CD14-positive monocyte (primary cell): ENCODE measurements at places on chromosomes 2 and 18.
A peak's percentile ranks its signal among the peaks of the same experiment; 100 is the strongest.

DNA sequence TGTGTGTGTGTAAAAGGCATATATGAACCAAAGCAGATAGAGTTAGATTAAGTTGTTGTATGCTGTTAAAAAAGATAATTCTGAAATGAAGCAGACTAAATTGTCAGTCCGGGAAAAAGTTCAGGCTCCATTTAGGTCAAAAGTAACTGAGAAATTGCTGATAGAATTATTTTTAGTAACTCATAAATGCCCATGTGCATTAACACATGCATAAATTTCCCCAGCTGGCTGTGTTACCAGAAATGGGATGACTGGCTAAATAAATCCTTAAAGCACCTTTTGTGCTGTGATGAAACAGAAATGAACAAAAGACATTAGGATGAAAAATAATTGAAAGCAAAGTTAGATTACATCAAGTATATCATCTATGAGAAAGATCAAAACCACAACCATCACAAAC, 111.3 kb downstream of the NYAP2 start:
- H3K36me3 ChIP-seq = no peaks in the 10 kb centered on the region
- no peak overlapping the region for H3K4me3 ChIP-seq
- H3K27me3 ChIP-seq = no peaks in the 10 kb centered on the region
- H3K4me1 ChIP-seq = no peaks in the 10 kb centered on the region

DNA sequence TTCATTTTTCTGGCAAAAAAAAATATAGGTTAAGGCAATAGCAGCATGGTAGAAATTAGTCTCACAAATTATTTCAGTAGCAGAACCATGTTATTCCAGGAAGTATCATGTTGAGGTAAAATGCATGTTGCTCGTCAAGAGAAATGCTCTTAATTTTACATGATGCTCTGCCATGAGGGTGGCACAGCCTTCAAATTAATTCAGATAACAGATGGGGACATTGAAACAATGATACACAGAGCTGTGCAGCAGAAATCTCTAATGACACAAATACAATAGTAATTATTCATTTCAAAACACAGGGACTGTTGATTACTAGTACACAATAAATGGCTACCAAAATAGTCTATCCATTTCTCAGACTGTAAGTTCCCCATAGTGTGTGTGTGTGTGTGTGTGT, 24.8 kb downstream of the GAREM1 start:
- no peak overlapping the region for H3K4me3 ChIP-seq
- H3K36me3 ChIP-seq = no peaks in the 10 kb centered on the region
- no peaks in the 10 kb centered on the region for H3K27me3 ChIP-seq
- H3K4me1 ChIP-seq = no peaks in the 10 kb centered on the region
- no peak for DNase-seq

- no peaks in the 10 kb centered on the region for H3K27me3 ChIP-seq
- no peaks in the 10 kb centered on the region for H3K36me3 ChIP-seq
- no peaks in the 10 kb centered on the region for H3K4me1 ChIP-seq
- no peak overlapping the region for H3K27ac ChIP-seq
Measured at GRCh38 chr2:156181208-156181607, 151.3 kb downstream of the NR4A2 start.

GRCh38 chr2:160562730-160563129, 69.1 kb upstream of the RBMS1 start:
- peak overlapping the region; percentile 68 for H3K27ac ChIP-seq
- H3K4me1 ChIP-seq = peaks cover 63% of the 10 kb centered on the region
- H3K36me3 ChIP-seq = no peaks in the 10 kb centered on the region
- H3K4me3 ChIP-seq = peak overlapping the region; percentile 37

DNA sequence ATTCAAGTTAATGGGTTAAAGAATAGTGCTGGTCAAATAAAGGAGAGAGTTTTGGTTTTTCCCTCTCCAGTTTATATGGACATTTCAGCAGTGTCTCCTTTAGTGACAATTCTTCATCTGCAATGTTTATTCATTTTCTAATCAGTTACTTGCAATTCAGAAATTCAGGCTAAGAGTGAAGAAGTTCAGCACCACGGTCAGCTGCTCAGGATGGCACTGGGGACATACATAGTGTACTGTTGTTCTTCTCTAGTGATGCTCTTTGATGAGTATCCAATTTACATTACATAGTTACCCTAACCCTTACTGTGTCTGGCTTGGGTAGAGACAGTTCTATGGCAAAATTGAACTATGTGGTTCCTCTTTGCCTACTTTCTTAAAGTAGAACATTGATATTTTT, 412.7 kb downstream of the CNTNAP5 start:
- H3K4me1 ChIP-seq = no peaks in the 10 kb centered on the region
- H3K27me3 ChIP-seq = no peaks in the 10 kb centered on the region
- H3K4me3 ChIP-seq = no peak overlapping the region
- no peak for DNase-seq

- DNase-seq = no peak
- no peaks in the 10 kb centered on the region for H3K27me3 ChIP-seq
- no peak overlapping the region for H3K27ac ChIP-seq
- H3K4me3 ChIP-seq = no peak overlapping the region
Measured at GRCh38 chr2:72090781-72091482, 56.7 kb downstream of the CYP26B1 start.

DNA sequence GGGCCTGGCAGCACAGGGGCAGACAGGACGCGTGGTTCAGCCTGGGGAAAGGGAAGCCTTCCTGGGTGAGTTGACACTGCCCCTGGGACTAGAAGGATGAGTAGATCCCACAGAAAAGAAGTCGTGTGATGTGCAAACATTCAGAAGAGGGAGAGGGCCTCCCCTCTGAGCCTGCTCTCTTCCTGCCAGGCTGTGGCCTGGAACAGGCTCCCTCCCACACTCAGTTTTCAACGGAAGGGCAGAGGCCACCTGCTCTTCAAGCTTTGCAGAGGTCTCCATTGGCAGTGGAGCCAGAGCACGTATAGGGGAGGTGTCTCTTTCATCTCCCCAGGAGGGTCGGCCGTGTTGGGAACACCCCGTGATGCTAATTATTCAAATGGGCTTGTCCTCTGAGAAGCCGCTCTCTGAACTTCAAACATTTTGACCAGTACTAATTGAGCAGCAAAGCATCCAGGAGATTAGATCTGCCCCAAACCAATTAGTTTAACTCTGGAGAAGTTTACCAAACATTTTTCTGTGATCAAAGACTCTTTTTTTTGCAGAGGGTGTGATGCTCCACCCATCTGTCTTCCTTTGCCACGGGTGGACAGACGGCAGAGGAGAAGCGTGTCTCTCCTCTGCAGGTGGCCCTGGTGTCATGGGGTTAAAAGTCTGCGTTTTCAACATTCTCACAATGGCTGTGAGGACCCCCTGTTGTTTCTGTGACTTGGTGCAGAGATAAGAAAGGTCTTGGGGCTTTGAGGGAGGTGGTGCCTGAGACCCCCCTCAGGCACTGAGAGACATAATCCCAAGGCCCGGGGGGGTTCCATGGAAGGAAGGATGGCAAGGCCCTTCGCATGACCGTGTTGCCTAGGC, 29.5 kb upstream of the ODC1 start:
- no peaks in the 10 kb centered on the region for H3K36me3 ChIP-seq
- H3K27me3 ChIP-seq = no peaks in the 10 kb centered on the region
- no peak for DNase-seq
- H3K4me3 ChIP-seq = no peak overlapping the region

- H3K4me3 ChIP-seq = no peak overlapping the region
- no peaks in the 10 kb centered on the region for H3K4me1 ChIP-seq
- H3K27ac ChIP-seq = no peak overlapping the region
- H3K27me3 ChIP-seq = no peaks in the 10 kb centered on the region
Measured at GRCh38 chr18:56127322-56128099, 510.9 kb downstream of the TXNL1 start.

GRCh38 chr2:199455210-199455544, 2.6 kb downstream of the SATB2 start:
- H3K27ac ChIP-seq = no peak overlapping the region
- H3K27me3 ChIP-seq = peaks cover 65% of the 10 kb centered on the region
- no peaks in the 10 kb centered on the region for H3K36me3 ChIP-seq
- peaks cover 45% of the 10 kb centered on the region for H3K4me1 ChIP-seq
- no peak overlapping the region for H3K4me3 ChIP-seq
